ENCODE measurements at places on chromosomes 12 and 14.

- DNase-seq = no peak
Measured at GRCh38 chr12:129096968-129097367, 243.7 kb downstream of the GLT1D1 start.

- DNase-seq = no peak
Measured at GRCh38 chr12:27561535-27562350, 37.7 kb downstream of the PPFIBP1 start.

GRCh38 chr14:60680511-60680910, 31.2 kb upstream of the SIX1 start:
- DNase-seq = no peak

DNA sequence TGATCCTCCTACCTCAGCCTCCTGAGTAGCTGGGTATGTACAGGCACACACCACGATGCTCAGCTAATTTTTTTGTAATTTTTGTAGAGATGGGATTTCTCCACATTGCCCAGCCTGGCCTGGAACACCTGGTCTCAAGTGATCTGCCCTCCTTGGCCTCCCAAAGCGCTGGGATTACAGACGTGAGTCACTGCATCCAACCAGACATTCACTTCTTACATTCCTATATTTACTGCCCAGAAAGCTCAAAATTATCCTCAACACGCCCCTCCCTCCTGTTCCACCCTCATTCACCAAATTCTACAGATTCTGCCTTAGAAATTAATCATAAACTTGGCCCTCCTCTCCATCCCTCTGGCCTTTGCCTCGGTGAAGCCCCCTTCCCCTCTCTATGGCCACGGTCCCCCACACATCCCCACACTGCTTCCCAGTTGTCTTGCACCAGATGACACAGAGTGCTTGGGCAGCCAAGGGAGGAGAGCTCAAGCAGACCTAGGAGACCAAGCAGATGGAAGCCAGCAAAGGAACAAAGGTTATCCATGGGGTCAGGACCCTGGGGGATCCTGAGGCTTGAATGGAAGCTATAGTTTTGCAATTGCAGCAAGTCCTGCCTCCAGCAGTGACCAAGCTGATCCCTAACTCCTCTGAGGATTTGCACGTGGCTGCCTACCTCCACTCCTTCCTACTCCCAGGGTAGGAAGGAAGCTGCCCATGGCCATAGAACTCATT, 213.2 kb upstream of the FOXN3 start:
- no peak for DNase-seq

DNA sequence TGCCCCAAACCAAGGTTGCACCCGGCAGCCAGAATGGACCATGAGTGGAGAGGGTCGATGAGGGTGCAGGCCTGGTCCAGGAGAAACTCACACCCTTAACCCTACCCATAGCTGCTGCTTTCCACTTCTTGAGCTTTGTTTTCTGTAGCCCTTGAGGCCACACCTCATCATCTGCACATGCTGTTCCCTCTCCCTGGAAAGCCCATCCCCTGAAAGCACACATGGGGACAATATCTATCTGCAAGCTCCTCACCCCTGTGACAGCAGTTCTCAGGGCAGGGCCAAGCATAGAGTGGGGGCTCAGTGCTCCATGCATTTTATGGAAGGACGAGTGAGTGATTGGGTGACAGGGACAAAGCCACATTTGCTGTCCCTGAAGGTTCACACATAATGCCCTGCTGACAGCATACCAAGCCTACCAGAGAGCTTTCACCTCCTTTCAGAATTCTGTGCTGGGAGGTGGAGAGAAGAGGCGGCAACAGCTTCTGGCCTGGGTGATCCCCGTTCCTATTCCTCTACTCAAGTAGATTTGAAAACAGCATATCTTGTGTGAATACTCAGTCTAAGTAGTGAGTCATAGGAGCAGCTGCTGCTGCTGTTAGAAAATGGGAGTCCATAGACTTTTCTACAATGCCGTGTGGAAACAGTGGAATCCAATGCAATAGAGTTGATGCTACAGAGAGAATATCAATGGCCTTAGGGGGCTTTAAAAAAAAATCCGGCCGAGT, 44.6 kb downstream of the SRGAP1 start:
- DNase-seq = no peak

All from 8988T (cell line).